ENCODE measurements at places on chromosomes 7 and 10. TPM values are rescaled to one million over a fixed set of nuclear protein-coding genes. Genes with fewer than 3 reads are reported as not detected.

DNA sequence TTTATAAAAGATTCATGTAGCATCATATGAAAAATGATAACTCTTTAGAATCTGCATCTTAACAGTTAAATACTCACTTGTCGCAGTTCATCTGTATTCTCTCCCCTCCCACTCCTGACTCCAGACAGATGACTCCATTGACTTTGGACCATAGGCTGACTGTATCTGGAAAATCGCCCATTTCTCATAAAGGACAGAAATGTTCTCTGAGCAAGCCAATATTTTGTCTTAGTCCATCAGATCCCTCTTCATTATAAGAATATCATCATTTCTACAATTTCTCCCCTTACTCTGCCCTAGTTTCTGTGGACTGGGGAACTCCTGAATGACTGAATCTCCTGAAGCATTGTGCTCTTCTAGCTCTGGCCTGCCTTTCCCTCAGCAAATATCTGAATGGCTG, 125.4 kb downstream of the SEMA3D start:
- no peaks in the 10 kb centered on the region for H3K4me1 ChIP-seq
- no peaks in the 10 kb centered on the region for H3K36me3 ChIP-seq
- no peaks in the 10 kb centered on the region for H3K27me3 ChIP-seq
- H3K4me3 ChIP-seq: no peak overlapping the region

- no peak overlapping the region for H3K27ac ChIP-seq
- H3K4me3 ChIP-seq: no peak overlapping the region
- no peaks in the 10 kb centered on the region for H3K27me3 ChIP-seq
- H3K4me1 ChIP-seq: no peaks in the 10 kb centered on the region
- DNase-seq: no peak
Observed at GRCh38 chr10:20618011-20618547, 279.0 kb downstream of the NEBL start.

Gene TMEM270
- not detected for total RNA-seq

GRCh38 chr7:135976312-135977006, 700 bp downstream of the MTPN start:
- peaks cover 13% of the 10 kb centered on the region for H3K4me1 ChIP-seq
- H3K4me3 ChIP-seq: peak overlapping the region; percentile 96
- peak overlapping the region; percentile 82 for H3K27ac ChIP-seq

DNA sequence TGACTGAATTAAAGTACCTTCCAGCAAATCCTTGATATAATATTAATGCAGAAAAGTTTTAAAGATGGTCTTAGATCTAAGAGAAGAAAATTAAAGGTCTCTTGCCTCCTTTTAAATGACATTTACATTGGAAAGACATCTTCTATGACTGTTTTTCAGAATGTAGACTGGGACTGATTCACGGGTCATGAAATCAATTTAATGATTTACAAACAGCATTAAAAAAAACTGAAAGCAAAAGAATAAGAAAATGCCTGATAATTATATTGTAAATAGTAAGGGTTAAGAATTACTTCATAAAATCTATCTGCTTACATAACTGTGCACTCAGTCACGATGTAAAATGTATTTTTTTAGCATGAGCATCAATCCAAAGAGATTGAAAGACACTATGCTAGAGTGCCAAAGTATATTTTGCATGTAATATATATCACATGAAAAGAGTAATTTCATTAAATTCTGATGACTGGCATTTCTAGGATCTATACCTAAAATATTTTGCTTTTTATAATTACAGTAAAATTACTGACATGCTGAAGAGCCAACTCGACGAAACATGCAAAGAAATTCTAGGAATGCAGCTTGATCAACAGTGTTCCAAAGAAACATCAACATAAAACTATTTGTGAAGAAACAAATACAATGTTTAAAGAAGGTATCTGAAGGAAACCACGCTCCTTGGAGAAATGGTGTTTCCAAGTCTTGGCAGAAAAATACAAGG, 35.1 kb downstream of the RTKN2 start:
- H3K36me3 ChIP-seq: no peaks in the 10 kb centered on the region
- DNase-seq: no peak
- H3K4me3 ChIP-seq: no peak overlapping the region
- peaks cover 2% of the 10 kb centered on the region for H3K4me1 ChIP-seq
- no peaks in the 10 kb centered on the region for H3K27me3 ChIP-seq

Measured in glutamatergic neuron (in vitro differentiated cells).